CD4-positive, alpha-beta T cell treated with Interferon alpha-2 for 1 hour (primary cell): ENCODE measurements at places on chromosomes 16 and 17.

DNA sequence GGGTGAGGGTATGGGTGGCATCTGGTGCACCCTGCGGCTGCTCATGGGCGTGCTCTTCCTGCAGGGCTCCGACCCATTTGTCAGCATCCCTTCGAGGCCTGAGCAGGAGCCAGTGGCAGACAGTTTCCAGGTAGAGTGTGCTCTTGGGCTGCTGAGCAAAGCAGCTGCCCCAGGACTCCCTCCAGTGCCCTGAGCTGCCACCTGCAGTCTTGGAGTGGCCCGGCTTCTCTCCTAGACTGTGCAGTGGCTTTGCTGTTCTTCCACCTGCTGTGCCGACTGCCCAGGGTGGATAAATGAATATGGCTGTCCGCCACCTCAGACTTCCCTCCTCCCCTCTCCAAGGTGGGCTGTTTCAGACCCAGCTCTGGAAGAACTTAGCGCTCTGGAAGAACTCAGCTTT lies 10.8 kb upstream of the JPT2 start:
- no peak for DNase-seq

GRCh38 chr16:49750341-49751000 lies 105.4 kb downstream of the ZNF423 start:
- DNase-seq = no peak

GRCh38 chr16:67999985-68000384 lies 701 bp upstream of the DPEP2 start:
- DNase-seq = no peak

DNA sequence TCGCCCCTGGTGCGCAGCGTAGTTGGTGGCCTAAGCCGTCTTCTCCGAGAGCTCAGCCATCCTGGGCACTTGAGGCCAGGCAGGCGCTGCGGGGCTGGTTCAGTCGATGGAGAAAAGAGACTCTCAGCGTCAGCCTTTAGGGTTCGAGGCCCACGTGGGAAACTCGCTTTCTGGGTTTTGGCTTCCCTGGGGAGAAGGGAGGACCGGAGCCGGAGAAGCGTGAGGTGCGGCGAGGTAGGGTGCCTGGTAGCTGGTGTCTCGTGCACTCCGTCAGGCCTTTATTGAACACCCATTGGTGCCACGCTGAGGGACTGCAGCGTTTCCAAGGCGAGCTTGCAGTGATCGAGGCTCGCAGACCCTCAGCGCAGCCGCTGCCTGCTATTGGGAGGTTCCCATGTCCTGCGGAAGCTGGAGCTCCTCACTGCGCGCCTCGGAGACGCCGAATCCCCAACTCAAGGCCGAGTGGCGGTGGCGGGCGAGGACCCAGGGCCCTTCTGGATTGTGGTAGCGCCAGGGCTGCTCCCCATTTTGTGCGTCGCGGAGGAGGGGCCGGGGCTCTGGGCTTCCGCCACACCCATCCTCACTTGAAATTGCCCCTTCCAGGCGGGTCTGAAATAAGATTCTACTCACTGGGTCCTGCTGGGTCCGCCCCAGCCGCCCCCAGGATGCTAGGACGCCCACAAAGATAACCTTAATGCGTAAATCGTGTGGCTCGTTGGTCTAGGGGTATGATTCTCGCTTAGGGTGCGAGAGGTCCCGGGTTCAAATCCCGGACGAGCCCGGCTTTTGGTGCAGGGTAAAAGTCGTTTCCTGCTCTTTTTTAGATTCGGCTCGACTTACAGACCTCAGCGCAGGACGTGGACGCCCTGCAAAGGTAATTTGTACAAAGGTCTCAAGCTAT lies 1.2 kb downstream of the OR1F1 start:
- DNase-seq = peak; percentile 45

DNA sequence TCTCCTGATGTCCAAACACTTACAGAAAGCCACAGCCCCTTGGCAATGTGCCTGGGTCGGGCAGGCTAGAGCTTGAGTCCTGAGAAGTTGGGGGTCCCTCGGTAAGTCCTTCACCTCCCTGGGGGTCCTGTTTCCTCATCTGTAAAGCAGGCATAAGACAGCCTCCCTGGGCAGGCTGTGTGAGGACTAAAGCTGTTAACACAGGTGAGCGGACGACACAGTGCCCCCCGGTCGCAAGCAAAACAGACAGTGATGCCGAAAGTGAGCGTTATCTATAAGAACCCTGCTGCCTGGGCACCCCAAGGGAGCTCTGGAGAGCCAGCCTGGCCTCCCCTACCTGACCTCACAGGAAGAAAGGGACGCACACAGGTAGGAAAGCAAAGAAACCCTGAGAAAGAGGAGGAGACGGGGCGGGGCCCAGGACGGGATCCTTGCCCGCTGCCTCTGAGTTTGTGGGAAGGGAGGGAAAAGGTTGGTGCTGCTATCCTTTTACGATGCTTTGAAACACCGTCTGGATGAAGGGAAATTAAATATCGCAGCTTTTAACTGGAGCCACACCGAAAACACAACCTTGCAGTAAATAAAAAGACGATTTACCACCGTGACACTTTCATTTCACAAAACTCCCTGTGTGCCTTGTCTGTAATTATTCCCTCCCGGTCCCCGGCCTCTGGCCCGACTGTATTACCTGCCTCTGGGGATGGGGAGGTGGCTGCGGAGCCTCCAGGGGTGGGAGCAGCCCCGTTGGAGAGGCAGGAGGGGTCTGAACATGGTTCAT lies 67.1 kb downstream of the ENGASE start:
- no peak for DNase-seq

DNA sequence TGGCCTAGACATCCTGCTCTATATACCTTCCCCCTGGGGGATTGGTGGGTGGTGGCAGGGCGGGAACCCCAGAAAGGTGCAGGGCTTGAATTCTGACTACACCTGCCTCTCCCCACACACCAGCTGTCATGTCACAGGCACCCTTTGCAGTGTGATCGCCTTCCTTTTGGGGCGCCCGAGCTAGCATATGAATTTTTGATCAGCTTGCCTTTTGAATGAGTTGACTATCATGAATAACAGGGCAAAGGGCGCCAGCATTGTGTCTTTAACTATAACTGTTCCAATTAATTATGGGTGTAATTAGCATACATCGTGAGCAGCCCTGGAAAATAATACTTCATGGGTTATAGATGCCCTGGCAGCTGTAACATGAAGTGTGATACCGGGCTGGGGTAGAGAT lies 72.7 kb downstream of the CYLD start:
- no peak for DNase-seq

GRCh38 chr16:49625311-49626065 lies 230.4 kb downstream of the ZNF423 start:
- DNase-seq = no peak

DNA sequence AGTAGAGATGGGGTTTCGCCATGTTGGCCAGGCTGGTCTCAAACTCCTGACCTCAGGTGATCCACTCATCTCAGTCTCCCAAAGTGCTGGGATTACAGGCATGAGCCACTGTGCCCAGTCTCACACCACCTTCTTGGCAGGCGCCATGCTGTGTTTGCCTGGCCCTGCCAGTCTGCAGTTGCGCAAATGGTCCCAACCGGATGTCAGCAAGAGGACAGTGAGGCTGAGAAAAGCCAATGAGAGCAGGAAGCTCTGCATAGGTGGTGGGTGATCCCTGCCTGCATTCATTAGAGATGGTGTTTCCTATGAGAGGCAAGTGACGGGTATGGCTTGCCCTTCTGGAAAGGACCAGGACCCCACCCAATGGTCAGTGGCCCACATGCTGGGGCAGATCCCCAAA lies 59.3 kb downstream of the PECAM1 start:
- DNase-seq = no peak

- DNase-seq = no peak
Measured at GRCh38 chr17:46179375-46179999, 13.7 kb downstream of the KANSL1 start.

GRCh38 chr17:78724544-78724943 lies 57.5 kb downstream of the CYTH1 start:
- DNase-seq = no peak

- no peak for DNase-seq
Measured at GRCh38 chr16:57640185-57640584, 11.8 kb downstream of the ADGRG1 start.
